ENCODE measurements at places on chromosomes 6 and 20.

GRCh38 chr20:9710685-9711084 is 128.2 kb downstream of the PAK5 start:
- DNase-seq = no peak

DNA sequence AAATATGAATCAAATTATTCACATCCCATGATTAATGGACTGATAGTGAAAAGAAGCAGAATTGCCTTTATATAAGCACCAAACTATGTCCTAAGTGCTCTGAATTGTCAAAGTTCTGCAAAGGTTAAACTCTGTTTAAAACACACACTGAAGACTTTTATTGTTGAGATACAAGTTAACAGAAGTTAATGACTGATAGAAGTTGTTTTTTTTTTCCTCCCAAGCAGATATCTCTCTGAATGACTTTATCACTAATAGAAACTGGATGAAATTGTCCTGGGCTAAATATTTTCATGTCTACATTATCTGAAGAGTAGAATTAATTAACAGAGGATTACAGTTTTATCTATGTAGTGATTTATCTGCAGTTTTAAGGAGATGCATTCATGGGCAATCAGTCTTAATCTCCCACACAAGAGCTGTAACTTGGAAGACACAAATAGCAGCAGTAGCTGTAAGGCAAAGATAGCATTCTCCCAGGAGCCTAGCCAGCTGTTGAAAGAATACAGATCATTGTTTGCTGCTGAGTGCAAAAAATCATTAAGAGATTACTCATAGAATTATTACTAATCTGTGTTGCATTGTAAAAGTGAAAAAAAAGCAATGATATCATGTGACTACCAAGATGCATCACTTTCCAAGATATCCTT is 49.9 kb downstream of the BMP5 start:
- DNase-seq = no peak

- DNase-seq = no peak
Observed at GRCh38 chr6:101845172-101845571, 451.7 kb downstream of the GRIK2 start.

DNA sequence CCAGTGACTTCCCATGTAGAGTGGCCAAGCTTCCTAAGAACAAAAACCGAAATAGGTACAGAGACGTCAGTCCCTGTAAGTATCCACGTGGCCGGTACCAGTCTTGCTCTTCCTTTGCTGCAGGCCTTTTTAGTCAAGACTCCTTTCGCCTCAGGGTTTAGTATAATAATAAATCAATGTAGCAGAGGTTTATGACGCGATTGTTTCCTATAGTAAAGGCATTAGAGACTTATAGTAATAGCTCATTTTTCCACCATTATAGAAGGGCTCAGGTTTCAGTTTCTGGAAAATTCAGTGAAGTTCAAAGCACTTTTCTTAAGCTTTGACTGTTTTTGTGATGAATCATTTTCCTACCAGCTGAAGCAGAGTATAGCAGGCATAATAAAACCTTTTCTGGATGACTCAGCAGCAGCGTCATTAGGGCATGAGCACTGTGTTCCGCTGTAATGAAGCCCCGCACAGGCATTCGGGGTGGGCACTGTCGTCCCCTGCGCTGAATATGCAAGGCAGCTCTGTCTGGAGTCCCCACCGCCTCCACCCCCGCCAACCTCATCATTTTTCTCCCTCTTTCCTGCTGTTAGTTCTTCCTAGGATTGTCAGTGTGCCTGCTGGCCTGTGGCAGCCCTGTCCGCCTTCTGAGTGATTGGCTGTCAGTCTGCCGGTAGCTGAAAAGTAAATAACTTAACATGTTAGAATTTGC is 51.3 kb downstream of the PTPN1 start:
- DNase-seq = no peak

All from NCI-H1105 (cell line).